ENCODE measurements at places on chromosomes 11 and 22.
A peak's percentile ranks its signal among the peaks of the same experiment; 100 is the strongest.

DNA sequence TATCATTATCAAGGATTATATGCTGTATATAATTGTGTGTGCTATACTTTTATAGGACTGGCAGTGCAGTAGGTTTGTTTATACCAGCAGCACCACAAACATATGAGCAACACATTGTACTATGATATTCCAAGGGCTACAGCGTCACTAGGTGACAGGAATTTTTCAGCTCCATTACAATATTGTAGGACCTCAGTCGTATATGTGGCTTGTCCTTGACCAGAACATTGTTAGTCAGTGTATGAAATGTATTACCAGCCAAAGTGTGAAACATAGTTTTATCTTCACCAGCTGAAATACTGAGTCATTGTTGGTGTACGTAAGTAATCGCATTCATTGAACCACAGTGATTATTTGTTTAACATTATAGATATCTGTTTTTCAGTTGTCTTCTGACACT, 20.4 kb downstream of the JHY start:
- no peak for DNase-seq

DNA sequence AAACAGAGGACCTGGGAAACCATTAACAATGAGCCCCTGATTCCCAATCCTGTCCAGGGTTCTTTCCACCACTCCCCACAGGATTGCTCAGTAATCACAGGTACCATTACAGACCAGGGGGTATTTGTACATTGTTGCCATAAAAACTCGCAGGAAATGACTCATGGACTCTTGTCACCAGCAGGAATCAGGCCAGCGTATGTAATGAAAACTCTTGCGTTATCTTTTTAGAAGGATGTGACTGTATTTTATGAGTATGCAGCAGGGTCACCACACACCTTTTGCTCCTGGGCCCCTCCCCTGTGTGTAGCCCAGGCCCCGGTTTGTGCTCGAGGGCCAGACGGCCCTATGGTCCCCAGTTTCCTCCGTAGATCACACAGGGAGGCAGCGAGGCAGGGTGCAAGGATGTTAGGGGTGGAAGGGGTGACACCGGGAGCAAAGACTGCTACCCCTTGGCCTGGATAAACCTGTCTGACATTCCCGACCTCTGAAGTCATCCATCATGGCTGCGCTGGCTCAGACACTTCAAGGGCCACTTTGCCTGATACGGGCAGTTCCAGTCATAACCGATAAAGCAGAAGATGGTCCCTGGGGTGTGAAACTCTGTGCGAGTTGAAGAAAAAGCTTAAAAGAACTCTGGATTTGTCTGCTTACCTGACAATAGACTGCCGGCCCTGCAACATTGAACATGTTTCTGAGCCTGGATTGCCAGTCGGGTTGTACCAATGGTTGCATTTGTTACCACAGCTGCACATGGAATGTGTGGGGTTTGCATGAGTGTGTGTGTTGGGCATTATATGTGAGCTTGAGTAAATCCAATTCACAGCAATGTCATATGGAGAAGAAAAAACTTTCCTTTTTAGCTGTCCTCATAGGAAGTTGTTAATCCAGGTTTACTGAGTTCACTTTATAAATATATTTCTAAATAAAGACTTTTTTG, 56.9 kb downstream of the MICAL2 start:
- DNase-seq = peak; percentile 97

DNA sequence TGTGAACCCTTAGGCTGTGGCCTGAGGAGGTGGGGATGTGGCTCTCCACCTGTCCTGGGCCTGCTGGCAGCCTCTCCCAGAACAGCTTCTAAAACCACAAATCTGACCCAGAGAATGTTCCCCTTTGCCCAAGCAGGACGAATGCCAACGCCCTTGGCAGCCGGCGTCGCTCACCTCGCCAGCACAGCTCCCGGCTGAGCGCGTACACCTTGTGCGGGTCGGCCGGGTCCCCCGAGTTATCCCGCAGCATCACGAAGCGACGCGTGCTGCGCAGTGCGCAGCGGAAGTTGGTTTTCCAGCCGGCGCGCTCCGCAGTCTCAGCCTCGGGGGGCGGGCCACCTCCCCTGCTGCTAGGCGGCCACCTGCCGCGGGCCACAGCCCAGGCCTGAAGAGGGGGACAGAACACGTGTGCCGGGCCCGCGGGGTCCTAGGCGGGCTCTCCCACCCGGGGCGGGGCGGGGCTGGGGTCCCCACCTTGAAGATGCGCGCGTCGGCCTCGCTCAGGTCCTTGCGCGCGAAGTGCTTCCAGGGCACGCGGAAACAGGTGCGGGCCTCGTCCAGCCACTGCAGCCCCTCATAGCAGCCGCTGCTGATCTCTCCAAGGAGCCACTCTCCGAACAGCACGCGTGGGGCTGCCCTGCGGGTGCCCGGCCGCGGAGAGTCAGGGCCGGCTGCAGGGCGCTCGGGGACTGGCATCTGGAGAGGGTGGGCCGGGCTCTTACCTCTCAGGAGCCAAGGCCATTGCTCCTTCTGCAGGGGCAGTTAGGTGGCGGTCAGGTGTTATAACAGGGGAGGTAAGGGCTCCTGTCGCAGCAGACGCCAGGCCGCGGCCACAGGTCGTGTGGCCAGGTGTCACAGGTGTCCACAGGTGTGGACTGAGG, 887 bp downstream of the IRF7 start:
- DNase-seq = peak; percentile 17

GRCh38 chr11:44223238-44223637, 86.7 kb downstream of the ALX4 start:
- no peak for DNase-seq

GRCh38 chr11:77046060-77046501, 11.9 kb downstream of the B3GNT6 start:
- peak; percentile 56 for DNase-seq

- DNase-seq = no peak
Observed at GRCh38 chr11:66852466-66853241, 4.2 kb upstream of the LRFN4 start.

- peak; percentile 49 for DNase-seq
Observed at GRCh38 chr11:45805305-45806071, 539 bp downstream of the SLC35C1 start.

DNA sequence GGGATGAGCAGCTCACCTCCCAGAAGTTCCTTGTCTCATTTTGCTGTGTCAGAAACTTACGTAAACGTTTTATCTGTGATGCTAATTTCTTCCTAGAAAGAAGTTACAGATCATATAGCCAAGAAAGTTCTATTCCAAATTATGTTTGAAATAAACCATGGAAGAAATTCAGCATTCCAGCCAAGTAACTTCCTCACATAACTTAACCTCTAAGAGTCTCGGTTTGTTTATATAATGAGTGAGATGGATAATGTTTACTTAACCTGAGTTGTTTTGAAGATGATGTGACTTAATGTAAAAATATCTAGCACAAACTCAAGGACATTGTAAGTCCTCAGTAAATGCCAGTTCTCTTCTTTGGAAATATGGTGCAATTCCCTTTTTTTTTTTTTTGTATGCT, 8.9 kb upstream of the MUC15 start:
- peak; percentile 41 for DNase-seq

- no peak for DNase-seq
Observed at GRCh38 chr22:19520007-19520406, 4.2 kb downstream of the CLDN5 start.

- DNase-seq = no peak
Observed at GRCh38 chr11:81596704-81597103, 1137.0 kb downstream of the FAM181B start.

GRCh38 chr11:61784506-61784805, 7.9 kb downstream of the TMEM258 start:
- no peak for DNase-seq

DNA sequence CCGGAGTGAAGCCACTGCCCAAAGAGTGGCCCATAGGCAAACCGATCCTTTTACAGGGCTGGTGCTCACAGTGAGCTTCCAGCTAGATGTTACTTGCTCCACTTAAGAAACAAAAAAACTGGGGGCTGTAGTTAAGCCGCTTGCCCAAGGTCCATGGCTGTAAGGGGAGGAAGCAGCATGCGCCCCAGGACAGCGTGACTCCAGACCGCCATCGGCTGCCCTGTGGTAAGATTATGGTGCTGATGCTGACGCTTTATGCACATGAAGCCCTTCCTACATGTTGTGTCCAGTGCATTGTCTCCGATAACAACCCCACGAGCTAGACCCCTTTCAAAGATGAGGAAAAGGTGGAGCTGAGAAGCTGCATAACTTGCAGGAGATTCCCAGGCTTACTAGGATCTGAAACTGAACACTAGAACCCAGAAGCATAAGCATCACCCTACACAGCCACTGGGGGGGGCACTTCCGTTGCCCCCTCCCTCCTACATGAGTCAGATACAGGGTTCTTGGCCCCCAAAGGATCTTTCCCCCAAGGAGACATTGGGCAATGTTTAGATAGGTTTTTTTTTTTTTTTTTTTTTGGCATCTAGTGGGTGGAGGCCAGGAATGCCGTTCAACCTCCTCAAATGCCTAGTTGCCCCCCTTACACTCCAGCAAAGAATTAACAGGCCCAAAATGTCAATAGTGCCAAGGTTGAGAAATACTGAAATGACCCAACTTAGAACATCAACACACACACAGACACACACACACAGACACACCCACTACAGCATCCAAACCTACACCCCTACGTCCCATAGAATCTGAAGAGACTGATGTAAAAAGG, 53.9 kb downstream of the MN1 start:
- DNase-seq = peak; percentile 34

GRCh38 chr11:8178297-8178696, 9.5 kb upstream of the RIC3 start:
- DNase-seq = no peak

DNA sequence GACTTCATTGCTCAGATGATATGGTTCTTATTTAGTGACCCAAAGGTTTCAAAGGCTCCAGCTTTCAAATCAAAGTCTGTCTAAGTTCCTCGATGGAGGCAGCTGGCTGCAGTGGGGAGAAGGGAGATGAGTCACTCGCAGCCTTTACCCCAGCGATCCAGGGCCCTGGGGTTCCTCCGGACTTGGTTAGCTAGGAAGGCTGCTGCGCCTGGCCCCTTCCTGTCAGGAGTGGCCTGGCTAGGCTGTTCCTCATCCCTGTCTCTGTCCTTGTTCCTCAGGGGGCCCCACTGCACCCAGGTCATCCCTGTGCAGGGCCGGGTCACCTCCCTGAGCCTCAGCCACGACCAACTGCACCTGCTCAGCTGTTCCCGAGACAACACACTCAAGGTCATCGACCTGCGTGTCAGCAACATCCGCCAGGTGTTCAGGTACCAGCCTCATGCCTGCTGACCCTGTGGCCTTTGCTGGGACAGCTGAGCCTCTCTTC, 13.9 kb downstream of the ATG16L2 start:
- no peak for DNase-seq

GRCh38 chr11:17389211-17389956, 925 bp upstream of the KCNJ11 start:
- peak; percentile 60 for DNase-seq

DNA sequence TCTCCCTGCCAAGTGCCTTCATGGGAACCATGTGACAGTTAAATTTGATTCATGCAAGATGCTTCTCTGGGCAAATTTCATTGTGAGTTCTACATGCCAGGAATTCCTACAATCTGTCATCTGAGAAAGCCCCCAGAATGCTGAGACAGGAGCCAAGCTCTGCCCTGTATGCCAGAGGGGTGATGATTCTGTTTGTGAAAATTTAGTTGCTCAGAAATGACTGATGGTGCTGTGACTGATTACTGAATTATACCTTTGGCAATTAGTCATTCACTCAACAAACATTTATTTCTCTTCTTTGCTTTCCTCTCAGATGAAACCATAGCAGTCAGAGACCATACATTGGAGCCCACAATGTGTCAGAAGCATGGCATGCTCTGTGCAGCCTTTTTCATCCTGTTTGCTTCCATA, 69.0 kb upstream of the ZBED5 start:
- peak; percentile 68 for DNase-seq

- no peak for DNase-seq
Observed at GRCh38 chr11:25860677-25861450, 471.1 kb upstream of the ANO3 start.

DNA sequence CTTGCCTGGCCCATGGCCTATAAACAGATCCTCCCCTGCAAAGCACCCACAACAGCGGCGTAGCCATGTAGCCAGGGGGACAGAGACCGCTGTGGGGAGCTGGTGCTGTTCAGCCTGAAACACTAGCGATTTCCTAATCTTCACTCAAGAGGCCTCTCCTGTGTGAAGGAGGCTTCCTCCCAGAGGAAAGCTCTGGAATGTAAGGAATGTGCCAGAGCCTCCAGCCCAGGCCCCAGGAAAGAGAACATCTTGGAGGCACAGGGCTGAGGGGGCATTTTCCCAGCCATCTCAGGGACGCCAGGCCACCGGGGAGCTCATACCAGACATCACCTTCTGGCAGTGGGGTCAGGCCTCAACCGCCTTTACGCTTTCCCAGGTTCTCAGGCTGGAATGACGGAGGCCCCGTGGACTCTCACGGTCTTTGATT, 24.0 kb downstream of the MIAT start:
- no peak for DNase-seq

DNA sequence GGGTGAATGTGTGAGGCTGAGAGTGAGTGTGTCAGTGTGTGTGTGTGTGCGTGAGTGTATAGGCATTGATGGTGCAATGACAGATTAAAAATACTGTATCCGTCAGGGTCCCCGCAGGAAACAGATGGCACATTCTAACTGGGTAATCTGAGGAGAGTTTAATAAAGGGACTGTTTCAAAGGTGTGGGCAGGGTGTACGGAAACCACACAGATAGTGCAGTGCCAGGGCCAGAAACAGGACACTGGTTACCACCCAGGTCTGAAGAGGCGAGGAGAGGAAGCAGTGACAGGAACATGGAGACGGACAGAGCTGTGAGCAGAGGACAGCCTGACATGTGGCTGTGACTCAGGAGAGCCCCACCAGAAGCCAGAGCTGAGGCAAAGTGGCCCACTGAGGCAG, 16.5 kb downstream of the P2RX3 start:
- DNase-seq = no peak

- DNase-seq = no peak
Observed at GRCh38 chr11:75616281-75616680, 52.6 kb downstream of the MAP6 start.

GRCh38 chr22:26259510-26259909, 90.2 kb downstream of the SEZ6L start:
- peak; percentile 27 for DNase-seq

- DNase-seq = no peak
Observed at GRCh38 chr11:76835036-76835435, 25.7 kb upstream of the ACER3 start.

GRCh38 chr11:88284336-88285050, 53.0 kb downstream of the CTSC start:
- no peak for DNase-seq

GRCh38 chr11:126839496-126839895, 161.1 kb downstream of the KIRREL3 start:
- no peak for DNase-seq

DNA sequence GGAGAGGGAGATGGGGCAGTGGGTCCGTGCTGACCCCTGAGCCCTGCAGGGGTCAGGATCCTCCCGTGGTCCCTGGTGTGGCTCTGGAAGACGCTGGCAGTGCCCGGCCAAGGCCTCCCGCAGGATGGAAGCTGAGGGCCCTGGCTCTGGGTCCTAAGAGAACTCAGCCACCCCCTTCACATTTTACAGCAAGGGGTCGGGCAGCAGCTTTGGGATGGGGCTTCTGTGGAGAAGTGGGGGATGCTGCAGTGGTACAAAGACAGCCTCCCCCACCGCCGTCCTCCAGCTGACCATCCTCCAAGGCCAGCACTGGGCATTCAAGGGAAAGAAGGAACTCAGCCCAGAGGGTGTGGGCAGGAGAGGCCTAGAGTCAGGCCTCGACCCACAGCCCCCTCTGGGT, 21.8 kb upstream of the CRYBB3 start:
- no peak for DNase-seq

- DNase-seq = no peak
Observed at GRCh38 chr22:41935015-41935351, 8.4 kb upstream of the TNFRSF13C start.

- no peak for DNase-seq
Observed at GRCh38 chr11:44625759-44626523, 60.5 kb downstream of the CD82 start.

- peak; percentile 30 for DNase-seq
Observed at GRCh38 chr22:41382098-41382578, 396 bp downstream of the TEF start.

Data from epithelial cell of esophagus (primary cell).